ENCODE measurements at places on chromosomes 3 and 15.
A peak's percentile ranks its signal among the peaks of the same experiment; 100 is the strongest.

- DNase-seq = no peak
These were observed 326.3 kb upstream of the ICE2 start for GRCh38 chr15:60804986-60805949.

- DNase-seq = peak; percentile 49
These were observed 6.8 kb downstream of the SKOR1 start for GRCh38 chr15:67832031-67832551.

DNA sequence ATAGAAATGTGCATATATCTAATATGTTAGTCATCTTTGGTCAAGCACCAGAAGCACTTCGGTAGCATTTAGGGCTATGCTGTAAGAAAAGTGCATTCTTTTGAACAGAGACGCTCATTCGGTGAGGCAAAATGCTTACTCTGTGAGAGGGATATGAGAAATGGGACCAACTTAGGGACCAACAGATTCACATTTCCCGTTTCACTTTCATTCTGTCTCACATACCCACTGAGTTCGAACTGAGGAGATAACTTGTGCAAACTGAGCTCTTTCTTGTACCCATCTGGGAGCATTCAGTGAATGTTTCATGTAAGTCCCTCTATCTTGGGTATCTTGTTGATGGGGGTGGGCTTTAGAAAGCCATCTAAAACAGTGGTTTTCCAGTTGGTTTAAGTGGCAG, 135.3 kb downstream of the FEZF2 start:
- no peak for DNase-seq

GRCh38 chr3:61562042-61562720, 810 bp downstream of the PTPRG start:
- no peak for DNase-seq

DNA sequence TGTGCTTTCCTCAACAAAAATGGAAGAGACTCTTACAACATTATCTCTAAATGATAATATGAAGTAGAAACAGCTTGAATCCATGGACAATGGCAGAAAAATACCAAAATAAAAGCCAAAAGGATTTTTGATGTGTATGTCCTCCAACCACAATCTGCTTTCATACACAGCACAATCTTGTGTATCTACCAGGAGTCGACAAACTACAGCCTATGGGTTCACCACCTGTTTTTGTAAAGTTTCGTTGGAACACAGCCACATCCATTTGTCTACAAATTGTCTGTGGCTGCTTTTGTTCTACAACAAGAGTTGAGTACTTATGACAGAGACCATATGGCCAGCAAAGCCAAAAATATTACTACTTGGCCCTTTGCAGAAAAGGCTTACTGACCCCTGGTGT, 88.7 kb upstream of the UBE2E2 start:
- no peak for DNase-seq

DNA sequence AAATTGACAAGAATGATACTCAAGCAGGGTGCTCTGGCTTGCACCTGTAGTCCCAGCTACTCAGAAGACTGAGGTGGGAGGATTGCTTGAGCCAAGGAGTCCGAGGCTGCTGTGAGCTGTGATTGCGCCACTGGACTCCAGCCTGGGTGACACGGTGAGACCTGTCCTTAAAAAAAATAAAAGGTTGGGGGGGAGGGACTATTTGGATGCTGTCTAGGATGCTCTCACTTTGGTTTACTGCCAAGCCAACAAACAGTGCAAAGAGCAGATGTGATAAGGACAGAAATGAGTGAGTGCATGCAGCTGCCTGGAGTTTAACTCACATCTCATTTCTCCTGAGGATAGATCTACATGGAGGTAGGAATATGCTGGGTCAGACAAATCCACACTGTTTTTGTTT, 130.0 kb downstream of the FRMD4B start:
- DNase-seq = no peak

GRCh38 chr3:179701176-179701827, 48.5 kb downstream of the USP13 start:
- DNase-seq = no peak

- DNase-seq = peak; percentile 79
These were observed 38.7 kb upstream of the MGA start for GRCh38 chr15:41621200-41622193.

GRCh38 chr3:111045564-111045963, 26.1 kb upstream of the NECTIN3 start:
- no peak for DNase-seq

DNA sequence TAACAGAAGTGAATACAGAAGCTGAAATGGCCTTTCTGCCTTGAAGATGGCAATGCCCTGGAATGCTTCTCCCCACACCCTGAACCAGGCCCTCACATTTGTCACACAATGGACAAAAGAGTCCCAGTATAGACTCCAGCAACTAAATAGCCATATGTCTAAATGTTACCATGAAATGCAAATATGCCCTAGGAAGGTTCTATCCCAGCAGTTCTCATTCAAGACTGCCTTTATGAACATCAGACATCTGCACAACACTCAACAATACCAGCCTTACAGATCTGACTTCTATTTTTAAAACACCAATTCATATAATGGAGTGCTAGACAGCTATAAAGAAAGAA, 7.9 kb downstream of the ITGB5 start:
- DNase-seq = no peak

DNA sequence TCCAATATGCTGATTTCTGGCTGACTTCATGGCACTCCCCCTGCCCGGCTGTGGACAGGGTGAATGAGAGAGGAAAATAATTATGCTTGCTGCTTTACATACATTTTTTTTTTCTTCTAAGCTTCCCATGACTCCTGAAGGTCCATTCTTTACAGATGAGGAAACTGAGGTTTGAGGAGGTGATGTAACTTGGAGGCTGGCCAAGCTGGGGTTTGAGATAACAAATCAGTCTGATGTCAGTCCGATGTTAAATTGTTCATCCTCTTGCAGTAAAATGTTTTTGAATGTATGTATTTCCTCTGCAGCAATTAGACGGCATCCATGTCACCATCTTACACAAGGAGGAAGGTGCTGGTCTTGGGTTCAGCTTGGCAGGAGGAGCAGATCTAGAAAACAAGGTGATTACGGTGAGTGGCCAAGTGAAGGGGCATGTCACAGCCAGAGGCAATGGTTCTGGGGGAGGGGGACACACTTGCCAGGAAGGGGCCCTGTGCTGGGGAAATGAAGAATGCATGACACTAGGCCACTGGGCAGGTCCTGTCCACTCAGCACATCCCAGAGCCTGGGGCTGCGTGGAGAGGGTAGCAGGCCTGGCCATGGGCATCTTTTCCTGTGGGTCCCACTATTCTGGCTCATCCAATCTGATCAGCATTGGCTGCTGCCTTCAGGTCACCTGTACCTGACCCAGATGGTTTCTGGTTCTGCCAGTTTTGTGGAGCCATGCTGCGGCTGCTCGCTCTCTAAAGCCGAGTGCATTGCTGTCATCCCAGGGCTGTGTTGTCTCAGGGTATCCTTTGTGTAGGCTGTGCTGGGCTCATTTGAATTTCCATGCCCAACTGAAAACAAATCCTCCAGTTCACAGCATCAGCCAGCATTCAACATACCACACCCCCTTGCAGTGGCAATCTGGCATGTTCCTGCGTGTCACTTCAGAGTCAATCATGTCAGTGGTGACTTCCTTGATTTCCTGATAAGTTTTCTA, 20.4 kb downstream of the STARD5 start:
- no peak for DNase-seq

- no peak for DNase-seq
These were observed 53.9 kb downstream of the FGD5 start for GRCh38 chr3:14872706-14873105.

DNA sequence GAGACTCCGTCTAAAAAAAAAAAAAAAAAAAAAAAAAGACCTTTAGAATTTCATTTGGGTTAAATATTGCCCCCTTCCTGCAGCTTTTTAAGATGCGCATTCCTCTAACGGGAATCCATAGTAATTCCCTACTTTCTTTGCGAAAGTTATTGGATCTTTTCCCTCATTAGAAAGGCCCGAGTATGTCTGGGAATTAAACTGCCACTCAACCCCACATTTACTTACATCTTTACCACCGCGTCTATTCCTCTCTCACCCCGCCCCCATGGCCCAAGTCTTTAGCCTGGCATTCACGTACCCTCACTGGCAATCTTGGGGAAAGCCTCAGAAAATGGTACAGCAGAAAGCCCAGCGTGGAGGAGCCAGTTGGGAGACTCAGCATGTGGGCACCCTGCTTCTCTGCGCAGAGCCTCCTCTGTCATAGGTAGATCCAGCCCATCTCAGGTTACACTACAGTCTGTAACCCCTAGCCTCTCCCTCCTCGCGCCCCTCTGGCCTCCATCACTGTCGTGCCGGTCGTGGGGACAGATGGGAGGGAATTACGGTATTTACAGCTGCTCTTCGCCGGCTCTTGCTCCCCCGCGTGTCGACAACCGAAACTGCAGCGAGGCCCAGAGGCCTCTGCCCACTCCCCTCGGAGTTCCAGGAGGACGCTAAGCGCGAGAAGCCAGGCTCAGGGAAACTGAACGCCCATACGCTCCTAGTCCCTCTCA, 6.4 kb upstream of the ANKDD1A start:
- no peak for DNase-seq

DNA sequence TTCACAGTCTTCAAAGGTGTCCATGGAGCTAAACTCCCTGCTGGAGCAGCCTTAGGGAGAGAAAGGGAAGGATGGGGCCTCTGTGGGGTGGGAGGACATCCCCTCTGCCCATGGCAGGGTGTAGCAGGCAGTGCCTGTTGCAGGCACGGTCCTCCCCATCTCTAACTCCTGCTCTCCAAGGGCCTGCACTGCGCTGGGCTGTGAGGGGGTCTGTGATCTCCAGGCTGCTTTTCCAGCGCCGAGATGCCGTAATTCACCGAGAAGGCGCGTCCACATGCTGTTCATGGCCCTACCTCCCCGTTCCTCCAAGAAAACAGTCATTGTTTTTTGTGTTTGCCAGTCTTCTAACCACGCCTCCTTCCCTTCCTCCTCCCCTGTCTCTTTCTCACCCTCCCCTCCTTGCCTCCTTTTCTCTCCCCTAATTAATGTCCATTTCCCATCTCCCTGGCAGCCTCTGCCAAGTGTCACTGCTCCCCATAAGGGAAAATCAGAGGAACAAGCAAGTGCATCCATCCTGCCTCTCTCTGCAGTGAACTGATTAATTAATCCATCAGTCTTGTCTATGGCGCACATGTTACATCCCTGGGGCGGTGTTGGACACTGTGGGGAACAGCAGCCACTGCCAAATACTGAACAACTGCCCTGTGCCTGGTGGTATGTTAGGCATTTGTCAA, 17.7 kb upstream of the LAMP3 start:
- DNase-seq = no peak

GRCh38 chr3:64595253-64595694, 92.5 kb downstream of the ADAMTS9 start:
- no peak for DNase-seq

- no peak for DNase-seq
These were observed 9.5 kb downstream of the CMTM7 start for GRCh38 chr3:32401126-32401525.

GRCh38 chr3:4426782-4427344, 40.2 kb downstream of the SUMF1 start:
- no peak for DNase-seq

GRCh38 chr3:72855001-72855400, 6.8 kb upstream of the SHQ1 start:
- no peak for DNase-seq

DNA sequence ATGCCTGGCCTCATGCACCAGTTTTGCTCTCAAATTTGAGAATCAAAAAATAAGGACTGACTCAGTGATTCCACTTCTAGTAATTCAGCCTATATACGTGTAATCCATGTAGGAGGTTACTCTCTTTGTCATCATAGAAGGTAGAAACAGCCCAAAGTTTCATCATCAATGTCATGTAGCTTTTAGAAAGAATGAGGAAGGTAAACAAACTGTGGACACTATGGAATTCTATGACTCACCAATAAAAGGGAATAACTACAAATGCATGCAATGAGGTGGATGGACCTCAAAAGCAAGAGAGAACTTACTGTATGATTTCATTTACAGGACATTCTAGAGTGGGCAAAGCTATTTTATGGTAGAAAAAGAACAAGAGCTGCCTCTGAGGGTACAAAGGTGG, 93.2 kb upstream of the LRIG1 start:
- DNase-seq = no peak
